ENCODE measurements at places on chromosomes 3 and 15. TPM values are rescaled to one million over a fixed set of nuclear protein-coding genes. Genes with fewer than 3 reads are reported as not detected.

VGLL4 gene
- 42.8 TPM for total RNA-seq

GPR62 gene
- not detected for total RNA-seq

DNA sequence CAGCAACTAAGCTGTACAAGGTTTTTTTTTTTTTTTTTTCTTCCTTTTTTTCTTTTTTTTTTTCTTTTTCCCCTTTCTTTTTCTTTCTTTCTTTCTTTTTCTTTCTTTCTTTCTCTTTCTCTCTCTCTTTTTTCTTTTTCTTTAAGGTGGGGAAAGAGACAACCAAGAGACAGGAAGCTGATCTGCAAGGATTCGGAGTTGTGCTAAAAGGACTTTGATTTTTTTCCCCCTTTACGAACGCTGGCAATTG, 148 bp downstream of the RBMS3 start:
- H3K4me3 ChIP-seq: no peak overlapping the region
- H3K27ac ChIP-seq: peak overlapping the region; percentile 60
- H3K27me3 ChIP-seq: no peaks in the 10 kb centered on the region

DNA sequence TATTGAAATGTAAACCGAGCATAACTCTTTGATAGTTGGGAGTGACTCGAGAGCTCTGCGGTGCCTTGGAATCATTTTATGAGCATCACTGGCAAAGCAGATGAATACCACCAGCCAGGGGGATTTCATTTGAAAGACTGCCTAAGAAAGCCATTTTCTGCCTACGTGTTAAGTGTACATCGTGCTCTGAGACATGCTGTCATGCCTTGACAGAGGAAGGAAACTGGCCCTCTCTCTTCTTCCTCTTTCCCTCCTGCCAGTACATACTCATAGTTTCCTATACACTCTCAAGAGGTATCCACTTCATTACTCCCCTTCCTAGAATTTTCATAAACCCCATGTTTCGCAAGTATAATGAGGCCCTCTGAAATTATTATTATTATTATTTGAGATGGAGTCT, 8.8 kb downstream of the BCL2A1 start:
- no peaks in the 10 kb centered on the region for H3K36me3 ChIP-seq
- H3K4me1 ChIP-seq: no peaks in the 10 kb centered on the region
- H3K27ac ChIP-seq: no peak overlapping the region
- H3K4me3 ChIP-seq: no peak overlapping the region
- DNase-seq: no peak

GRCh38 chr3:101722394-101723173, 1.8 kb upstream of the CEP97 start:
- no peaks in the 10 kb centered on the region for H3K4me1 ChIP-seq
- no peak overlapping the region for H3K4me3 ChIP-seq
- no peaks in the 10 kb centered on the region for H3K27me3 ChIP-seq

DNA sequence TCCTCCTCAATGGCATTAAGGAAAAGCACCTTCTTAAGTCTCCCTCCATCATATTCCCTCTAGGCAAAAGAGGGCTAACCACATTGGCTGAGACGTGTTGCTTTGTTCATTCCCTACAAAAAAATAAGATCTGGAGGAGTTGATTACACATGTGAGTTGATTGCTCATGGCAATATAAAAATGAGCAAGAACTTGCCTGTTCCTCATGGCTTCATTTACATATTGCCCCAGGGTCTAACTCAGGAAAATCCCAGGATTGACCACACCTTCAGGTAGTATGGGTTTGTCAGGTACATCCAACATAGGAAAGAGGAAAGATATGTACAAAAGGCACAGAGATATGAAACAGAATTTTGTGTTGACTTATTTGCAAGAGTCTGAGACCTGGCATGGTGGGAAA, 35.5 kb downstream of the NFKBIZ start:
- no peak overlapping the region for H3K27ac ChIP-seq
- DNase-seq: no peak
- no peaks in the 10 kb centered on the region for H3K27me3 ChIP-seq
- H3K4me1 ChIP-seq: 0 out of 2 replicates have a peak, but pooled peaks cover 4% of the 10 kb centered on the region
- H3K36me3 ChIP-seq: no peaks in the 10 kb centered on the region

GRCh38 chr3:34078418-34078817, 280.0 kb downstream of the PDCD6IP start:
- H3K4me3 ChIP-seq: no peak overlapping the region
- no peaks in the 10 kb centered on the region for H3K27me3 ChIP-seq
- no peaks in the 10 kb centered on the region for H3K36me3 ChIP-seq
- DNase-seq: no peak
- H3K4me1 ChIP-seq: no peaks in the 10 kb centered on the region

- H3K4me1 ChIP-seq: peaks cover 44% of the 10 kb centered on the region
- no peak overlapping the region for H3K27ac ChIP-seq
- H3K27me3 ChIP-seq: no peaks in the 10 kb centered on the region
- no peak overlapping the region for H3K4me3 ChIP-seq
- H3K36me3 ChIP-seq: no peaks in the 10 kb centered on the region
Measured at GRCh38 chr3:150342896-150343467, 65.1 kb upstream of the TSC22D2 start.

All from Caco-2 (cell line).